ENCODE measurements at places on chromosomes 5 and 9. TPM values are rescaled to one million over a fixed set of nuclear protein-coding genes. Genes with fewer than 3 reads are reported as not detected.

CCNB1 gene
- total RNA-seq: 28.7 TPM

NSUN2 gene
- 35.7 TPM for total RNA-seq

GRIN1 gene
- under 0.01 TPM for total RNA-seq

ANKRD18A gene
- under 0.01 TPM for total RNA-seq

FBLL1 gene
- 0.79 TPM for total RNA-seq

ANKRD55 gene
- not detected for total RNA-seq

ZDHHC12 gene
- total RNA-seq: 82.4 TPM

IFNK gene
- total RNA-seq: not detected

SLCO4C1 gene
- total RNA-seq: not detected

CPLANE1 gene
- total RNA-seq: 35.7 TPM

GGTA1 gene
- total RNA-seq: not detected

NRG2 gene
- total RNA-seq: not detected

ANKRD20A1 gene
- total RNA-seq: under 0.01 TPM

PCDHB11 gene
- total RNA-seq: 0.39 TPM

LAMC3 gene
- total RNA-seq: 0.39 TPM

ACSL6 gene
- total RNA-seq: 0.39 TPM

GPR151 gene
- not detected for total RNA-seq

PRRC1 gene
- 90.6 TPM for total RNA-seq

NOXA1 gene
- 0.39 TPM for total RNA-seq

C5orf52 gene
- not detected for total RNA-seq

PGM5 gene
- 3.9 TPM for total RNA-seq

TAF11L10 gene
- 0.39 TPM for total RNA-seq

PCDHGB7 gene
- total RNA-seq: 7.5 TPM

ORM1 gene
- not detected for total RNA-seq

ANKRD18B gene
- 0.79 TPM for total RNA-seq

SPATA6L gene
- 4.7 TPM for total RNA-seq

SLC25A2 gene
- total RNA-seq: 0.39 TPM

CTXN3 gene
- total RNA-seq: not detected

SLC34A1 gene
- 0.39 TPM for total RNA-seq

CLINT1 gene
- 86.5 TPM for total RNA-seq

RETREG1 gene
- total RNA-seq: 15.7 TPM

CDH18 gene
- total RNA-seq: 4.7 TPM

CYFIP2 gene
- total RNA-seq: 9.0 TPM

ZNF879 gene
- total RNA-seq: 7.5 TPM

CCDC180 gene
- total RNA-seq: 11.4 TPM

ZSWIM6 gene
- 8.4 TPM for total RNA-seq

SMIM32 gene
- total RNA-seq: not detected

HTR1A gene
- total RNA-seq: not detected

IRX2 gene
- 48.2 TPM for total RNA-seq

SLC6A18 gene
- total RNA-seq: not detected

CAVIN4 gene
- total RNA-seq: 0.79 TPM

C9orf50 gene
- 0.39 TPM for total RNA-seq

TICAM2 gene
- total RNA-seq: 3.3 TPM

OMD gene
- not detected for total RNA-seq

STK32A gene
- total RNA-seq: 44.4 TPM

DMRT1 gene
- total RNA-seq: not detected

SEMA4D gene
- 34.2 TPM for total RNA-seq

TAF11L5 gene
- total RNA-seq: not detected

BICD2 gene
- total RNA-seq: 42.4 TPM

OR13C4 gene
- total RNA-seq: not detected

SLC28A3 gene
- 2.0 TPM for total RNA-seq

SPATA31C1 gene
- total RNA-seq: not detected

ESM1 gene
- not detected for total RNA-seq

GABRA1 gene
- not detected for total RNA-seq
